Gastroesophageal sphincter (tissue), 4 donors: ENCODE measurements at places on chromosomes 6 and 20. TPM values are rescaled to one million over a fixed set of nuclear protein-coding genes. Genes with fewer than 3 reads are reported as not detected.

GRCh38 chr6:169296170-169296569 is 42.5 kb upstream of the THBS2 start:
- no peak for ATAC-seq

DNA sequence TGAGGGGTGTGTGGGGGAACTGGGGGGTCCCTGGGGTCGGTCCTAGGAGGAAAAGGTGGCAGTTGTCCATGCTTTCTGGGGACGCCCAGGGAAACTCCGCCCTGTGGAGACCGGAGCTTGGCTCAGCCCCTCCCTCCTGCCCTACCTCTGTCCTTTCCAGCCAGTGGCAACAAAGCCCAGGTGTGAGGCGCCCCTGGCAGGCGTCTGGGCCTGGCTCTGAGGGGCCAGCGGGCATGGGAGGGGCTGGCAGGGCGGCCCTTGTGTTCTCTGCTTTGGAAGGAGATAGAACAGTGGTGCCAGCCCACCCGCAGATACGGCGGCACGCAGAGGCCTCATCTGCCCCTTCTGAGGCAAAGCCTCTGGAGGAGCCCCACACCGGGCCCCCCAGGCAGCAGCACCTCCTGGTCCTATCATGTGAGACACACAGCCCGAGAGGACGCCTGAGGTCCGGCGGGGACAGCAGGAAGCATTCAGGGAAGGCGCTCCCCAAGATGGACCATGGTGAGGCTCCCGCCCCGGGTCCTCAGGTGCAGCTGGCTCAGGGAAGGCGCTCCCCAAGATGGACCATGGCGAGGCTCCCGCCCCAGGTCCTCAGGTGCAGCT is 47.9 kb downstream of the YTHDF1 start:
- ATAC-seq: no peak

The SRXN1 gene
- 37.4 TPM for total RNA-seq

The C6orf15 gene
- not detected for total RNA-seq

DNA sequence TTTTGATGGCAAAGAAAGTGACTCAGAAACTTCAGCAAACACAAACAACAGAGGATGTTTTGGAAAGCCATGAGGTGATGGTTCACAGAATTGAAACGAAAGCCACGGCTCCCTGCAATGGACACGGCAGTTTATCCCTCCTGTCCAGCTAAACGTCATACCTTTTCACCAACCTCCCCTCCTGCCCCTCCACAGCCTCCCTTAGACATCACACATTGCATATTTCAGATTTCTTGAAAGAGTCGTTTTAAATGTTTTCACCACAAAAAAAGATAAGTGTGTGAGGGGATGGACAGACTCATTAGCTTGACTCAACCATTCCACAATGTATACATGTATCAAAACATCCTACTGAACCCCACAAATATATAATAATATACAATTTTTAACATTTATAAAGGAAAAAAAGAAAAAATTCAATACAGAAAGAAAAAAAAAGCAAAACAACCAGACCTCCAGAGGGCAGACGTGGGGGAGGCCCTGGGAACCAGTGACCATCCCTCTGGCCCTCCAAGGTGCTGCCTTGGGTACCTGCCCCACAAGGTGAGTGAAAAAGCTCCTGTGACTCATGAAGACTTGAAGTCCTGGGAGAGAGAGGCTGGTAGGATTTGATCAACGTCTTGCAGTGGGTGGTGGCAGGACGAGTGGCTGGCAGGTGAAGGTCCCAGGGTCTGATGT is 117.2 kb upstream of the THBS2 start:
- ATAC-seq: no peak

DNA sequence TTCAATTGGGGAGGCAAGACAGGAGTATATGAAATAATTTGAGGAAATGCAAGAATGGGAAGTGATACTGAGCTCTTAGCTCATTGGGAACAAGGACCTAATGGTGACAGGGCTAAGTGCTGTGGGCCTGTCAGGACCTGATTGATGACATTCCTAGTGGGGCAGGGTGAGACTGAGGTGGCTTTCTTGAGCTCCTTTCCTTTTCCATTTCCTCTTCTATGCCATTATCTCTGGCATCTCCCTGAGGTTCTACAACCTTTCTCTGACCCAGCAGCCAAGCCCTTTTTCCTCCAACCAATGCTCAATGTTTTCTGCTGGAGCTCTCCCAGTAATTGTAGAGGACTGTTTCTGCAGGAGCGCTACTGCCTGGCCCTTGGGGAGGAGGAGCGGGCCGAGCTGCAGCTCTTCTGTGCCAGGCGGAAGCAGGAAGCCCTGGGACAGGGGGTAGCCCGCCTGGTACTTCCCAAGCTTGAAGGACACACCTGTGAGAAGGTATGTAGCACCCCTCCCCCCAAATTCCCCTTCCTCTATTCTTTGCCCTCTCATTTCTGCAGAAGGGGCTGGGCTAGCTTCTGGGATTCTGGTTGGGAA is 2.8 kb upstream of the TOMM6 start:
- no peak for ATAC-seq

GRCh38 chr6:150697515-150697914 is 97.8 kb downstream of the PLEKHG1 start:
- peak; percentile 81 for ATAC-seq

GRCh38 chr20:61254881-61255626 is 3.0 kb downstream of the CDH4 start:
- ATAC-seq: no peak

DNA sequence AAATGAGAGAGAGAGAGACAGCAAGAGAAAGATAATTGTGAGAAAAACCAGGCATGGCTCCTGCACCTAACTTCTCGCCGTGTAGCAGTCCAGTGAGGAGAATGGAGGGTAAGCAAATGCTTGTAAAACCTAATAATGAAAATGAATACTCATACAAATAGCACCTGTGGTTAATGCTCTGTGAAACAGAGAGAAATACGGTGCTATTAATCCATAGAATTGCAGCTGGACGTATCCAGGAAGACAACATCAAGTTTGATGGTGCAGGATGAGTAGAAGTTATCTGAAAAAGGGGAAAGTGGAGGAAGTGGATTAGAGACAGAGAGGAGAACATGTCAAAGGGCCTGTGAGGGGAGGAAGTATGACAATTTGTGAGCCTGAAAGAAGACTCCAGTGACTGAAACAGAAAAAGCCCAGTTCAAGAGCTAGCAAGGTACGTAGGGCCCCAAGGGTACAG is 89.4 kb upstream of the PAK5 start:
- ATAC-seq: no peak

- ATAC-seq: no peak
Observed at GRCh38 chr6:162058281-162058875, 669.2 kb downstream of the PRKN start.

The IRAK1BP1 gene
- 5.9 TPM for total RNA-seq

- no peak for ATAC-seq
Observed at GRCh38 chr20:53028337-53029007, 56.3 kb downstream of the TSHZ2 start.

- ATAC-seq: no peak
Observed at GRCh38 chr6:125722886-125723285, 26.5 kb upstream of the HEY2 start.

The B4GALT5 gene
- 20.2 TPM for total RNA-seq

- no peak for ATAC-seq
Observed at GRCh38 chr6:118660218-118660569, 8.8 kb upstream of the CEP85L start.

The TNFRSF21 gene
- 20.3 TPM for total RNA-seq

The RAD21L1 gene
- total RNA-seq: not detected

The GINM1 gene
- total RNA-seq: 60.4 TPM

The RGS17 gene
- not detected for total RNA-seq

GRCh38 chr20:14344746-14345145 is 7.3 kb upstream of the FLRT3 start:
- no peak for ATAC-seq

The THBD gene
- total RNA-seq: 42.6 TPM

The TGM3 gene
- 1.1 TPM for total RNA-seq

The PTCRA gene
- total RNA-seq: not detected

DNA sequence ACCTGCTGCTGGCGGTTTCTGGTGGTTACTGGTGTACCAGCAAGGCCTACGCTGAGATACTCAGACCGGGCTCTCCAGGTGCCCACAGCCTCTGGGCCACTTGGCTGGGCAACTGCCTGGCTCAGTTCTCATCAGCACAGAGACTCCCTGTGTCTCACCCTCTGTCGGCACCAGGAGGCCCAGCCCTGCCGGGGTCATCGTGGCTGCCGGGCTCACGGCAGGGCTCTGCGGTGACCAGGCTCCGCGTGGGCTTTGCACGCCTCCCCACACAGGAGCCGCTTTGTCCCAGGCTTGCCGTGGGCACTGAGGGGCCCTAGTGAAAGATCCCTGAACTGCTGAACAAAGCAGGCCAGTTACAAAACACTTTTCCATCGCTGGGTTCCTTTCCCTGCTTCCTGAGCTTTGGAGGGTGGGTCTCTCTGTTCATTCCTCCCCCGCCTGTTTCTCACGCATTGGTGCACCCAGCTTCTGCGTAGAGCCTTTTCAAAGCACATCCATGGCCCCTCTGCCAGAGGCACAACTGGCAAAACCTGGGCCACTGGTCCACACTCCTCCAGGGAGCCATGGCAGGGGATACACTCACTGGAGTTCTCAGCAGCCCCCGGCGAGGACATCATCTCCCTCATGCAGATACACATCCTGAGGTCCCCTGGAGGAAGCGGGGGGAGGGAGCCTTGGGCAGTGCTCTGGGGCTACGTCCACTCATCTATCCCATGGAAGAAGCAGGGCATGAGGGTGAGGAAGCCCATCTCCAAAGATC is 117.0 kb downstream of the NFATC2 start:
- no peak for ATAC-seq

DNA sequence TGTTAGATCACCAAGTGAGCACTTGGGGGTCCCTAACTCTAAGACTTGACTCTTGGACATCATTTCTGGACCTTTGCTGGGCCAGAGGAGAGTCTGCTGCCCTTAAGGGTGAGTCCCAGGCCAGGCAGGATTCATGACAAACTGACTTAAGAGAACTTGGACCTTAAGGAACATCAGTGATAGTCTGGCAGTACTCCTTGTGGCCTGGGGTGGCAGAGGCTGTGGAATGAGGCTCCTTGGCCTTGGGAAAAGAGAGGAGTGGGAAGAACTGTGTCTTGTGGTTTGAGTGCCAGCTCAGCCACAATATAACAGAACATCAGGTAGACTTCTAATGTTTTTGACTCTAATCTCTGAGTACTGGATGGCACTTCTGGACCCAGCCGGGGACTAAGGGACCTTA is 478.7 kb downstream of the MEI4 start:
- no peak for ATAC-seq

The E2F1 gene
- 1.3 TPM for total RNA-seq

DNA sequence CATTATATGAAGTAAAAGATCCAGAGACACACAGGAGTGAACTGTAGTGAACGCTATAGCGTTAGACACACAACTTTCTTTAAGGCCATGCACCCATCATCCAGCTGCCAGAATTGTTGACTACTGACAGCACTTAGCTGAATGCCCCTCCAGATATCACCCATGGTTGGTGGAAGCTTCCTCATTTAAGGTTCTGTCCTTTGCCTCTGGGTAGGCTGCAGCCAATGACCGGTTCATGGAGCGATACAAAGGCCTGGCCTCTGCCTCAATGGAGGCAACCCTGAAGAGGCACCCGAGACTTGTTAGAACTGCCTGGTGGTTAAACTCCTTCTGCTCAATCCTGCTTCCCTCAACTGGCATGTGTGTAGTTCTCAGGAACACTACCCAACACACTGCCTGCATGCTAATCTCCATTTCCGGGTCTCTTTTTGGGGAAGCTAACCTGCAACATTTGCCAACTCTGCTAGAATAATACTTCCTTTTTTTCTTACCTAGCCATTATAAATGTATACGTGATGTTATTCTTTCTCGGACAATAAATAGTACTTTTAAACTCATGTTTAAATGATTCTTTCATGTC is 49.8 kb upstream of the THEMIS start:
- ATAC-seq: no peak

DNA sequence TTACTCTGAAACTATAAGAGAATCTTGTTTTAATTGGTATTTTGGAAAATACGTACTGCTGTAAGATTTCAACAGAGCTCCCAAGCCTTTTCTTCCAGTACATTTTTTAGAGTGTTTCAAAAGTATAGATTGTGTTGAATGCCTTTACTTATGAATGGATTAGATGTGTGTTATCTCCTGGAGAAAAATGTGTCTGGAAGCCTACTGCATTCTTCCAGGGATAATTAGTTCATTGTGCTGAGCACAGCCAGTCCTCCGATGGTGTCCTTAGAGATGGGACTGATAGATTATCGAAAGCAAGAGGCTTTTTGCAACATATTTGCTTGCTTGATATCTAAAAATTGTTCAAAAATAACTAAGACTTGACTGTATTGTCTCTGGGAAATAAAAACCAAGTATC is 114.2 kb downstream of the PLEKHG1 start:
- no peak for ATAC-seq

- ATAC-seq: no peak
Observed at GRCh38 chr6:104486035-104486434, 373.7 kb downstream of the HACE1 start.

DNA sequence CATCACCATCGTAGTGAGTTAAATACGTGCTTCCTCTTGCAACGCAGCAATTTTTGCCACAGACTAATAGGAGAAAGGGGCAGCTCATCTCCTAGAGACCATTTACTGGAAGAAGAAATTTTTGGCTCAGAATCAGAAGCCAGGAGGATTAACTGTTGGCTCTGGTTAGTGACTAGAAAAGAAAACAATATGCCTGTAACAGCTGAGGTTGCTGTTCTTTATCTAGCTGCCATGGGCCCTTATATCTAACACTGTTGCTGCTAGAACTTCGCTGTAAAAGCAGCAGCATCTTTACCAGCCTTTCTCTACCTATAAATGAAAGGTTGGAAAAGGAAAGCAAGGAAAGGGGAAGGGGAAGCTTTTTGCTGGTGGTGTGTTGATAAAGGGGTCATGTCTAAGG is 65.9 kb downstream of the FAM135A start:
- no peak for ATAC-seq

DNA sequence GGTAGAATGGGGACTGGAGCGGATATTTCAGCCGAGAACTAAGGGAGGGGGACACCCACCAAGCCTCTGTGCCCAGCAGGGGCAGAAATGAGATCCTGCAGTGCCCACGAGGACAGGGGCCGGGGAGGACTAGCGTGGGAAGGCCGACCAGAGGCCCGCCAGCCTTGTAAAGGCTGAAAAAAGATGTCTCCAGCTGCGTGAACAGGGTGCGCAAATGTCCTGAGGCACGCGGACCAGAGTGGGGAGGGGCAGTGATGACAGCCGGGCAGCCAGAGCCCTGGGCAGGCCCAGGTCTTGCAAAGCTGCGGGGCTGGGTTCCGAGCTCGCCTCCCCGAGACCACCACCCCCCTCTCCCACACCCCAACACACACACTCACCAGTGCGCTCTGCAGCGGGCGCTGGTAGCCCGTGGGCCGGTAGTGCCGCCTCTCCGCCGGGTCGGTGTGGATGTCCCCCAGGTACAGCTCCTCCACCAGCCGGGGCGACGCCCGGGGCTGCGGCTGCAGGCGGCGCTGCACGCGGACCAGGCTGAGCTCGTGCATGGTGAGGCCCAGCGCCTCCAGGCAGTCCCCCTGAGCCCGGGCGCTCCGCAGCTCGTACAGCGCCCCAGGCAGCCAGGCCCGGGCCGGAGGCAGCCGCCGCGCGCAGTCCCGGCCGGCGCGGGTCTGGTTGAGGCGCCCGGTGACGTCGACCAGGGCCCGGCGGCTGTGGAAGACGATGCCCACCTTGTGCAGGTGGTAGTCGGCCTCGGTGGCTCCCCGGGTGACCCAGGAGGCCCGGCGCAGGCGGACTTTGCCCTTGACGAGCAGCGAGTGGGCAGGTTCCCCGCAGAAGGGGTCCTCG is 48.2 kb downstream of the APCDD1L start:
- ATAC-seq: no peak
